ENCODE measurements at places on chromosomes 13 and 19. TPM values are rescaled to one million over a fixed set of nuclear protein-coding genes. Genes with fewer than 3 reads are reported as not detected.

GNG8 gene
- not detected for total RNA-seq

MCEMP1 gene
- not detected for total RNA-seq

DNA sequence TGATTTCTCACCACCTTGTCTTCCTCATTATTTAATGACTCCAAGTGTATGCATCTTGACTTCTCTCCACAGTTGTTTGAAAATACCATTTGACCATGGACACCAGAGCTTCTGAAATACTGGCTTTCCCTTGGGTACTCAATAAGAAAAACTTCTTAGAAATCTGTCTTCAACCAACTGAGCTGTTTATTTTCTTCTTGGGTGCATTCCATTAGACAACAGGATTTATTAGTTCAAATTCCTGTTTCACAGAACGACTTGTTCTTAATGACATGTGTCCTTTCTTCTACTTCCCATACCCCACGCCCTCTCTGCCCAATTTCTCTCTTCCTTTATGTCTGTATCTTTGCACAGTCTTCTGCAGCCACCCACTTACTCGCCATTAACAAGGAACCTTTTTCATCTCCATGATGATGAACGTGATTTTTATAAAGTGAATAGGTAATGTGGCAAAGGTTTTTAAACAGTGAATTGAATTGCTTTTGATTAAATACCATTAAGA lies 11.3 kb upstream of the ITM2B start:
- DNase-seq: no peak

- DNase-seq: no peak
Measured at GRCh38 chr19:2532252-2533071, 56.5 kb downstream of the GADD45B start.

DNA sequence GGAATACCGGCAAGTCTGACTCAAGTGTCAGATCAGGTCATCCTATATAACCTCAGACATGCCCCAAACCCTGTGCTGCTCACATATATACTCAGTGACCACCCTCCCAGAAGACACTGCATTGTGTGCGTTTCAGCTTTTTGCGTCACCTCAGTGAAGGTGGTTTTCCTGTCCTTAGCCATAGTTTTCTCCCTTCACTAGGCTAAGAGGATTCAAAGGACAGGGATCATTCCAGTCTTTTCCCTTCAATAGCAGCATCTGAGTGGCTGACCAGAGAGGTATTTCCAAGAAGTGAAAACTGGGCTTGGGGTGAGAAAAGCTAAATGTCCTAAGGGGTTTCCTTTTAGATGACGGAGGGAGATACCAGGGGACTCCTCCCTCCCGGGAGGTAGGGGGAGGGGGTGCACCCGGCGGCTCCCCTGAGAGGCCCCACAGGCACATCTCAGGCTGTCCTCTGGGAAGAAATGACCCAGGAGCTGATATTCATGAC lies 12.7 kb upstream of the OR10H1 start:
- DNase-seq: no peak

DNA sequence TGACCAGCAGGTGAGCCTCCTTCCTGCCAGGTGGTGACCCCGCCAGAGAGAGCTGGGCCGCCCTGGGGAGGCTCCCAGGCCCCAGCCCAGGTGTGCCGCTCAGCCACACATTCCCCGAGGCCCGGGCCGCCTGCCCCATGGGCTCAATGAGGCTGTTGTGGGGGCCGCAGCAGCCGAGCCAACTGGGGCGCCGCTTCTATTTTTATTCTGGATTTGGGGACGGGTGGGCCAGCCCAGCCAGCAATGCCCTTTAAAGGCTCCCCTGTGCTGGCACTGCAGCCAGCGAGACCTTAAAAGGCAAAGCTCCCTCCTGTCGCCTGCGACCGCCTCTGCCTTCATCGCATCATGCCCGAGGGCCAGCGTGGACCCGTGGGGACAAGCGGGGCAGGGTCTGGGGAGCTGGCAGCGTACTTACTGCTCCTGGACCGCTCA lies 17.7 kb upstream of the CRTC1 start:
- no peak for DNase-seq

DNA sequence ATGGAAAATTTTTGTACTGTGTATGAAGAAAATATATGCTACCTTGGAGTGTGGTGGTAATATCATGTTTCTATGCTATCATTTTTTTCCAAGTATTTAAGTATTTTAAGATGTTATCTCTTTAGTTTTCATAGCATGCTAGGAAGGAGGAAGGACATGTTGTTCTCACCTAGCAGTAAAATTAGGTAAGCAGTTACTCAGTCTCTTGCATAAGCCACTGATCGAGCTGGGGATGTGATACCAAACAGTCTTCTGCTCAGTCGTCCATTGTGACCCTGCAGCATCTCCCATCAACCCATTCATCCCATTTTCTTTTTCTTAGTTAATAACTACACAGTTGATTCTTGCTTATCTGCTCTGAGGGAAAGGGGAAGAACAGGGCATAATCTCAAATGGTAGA lies 130.6 kb downstream of the KLF5 start:
- DNase-seq: no peak

DNA sequence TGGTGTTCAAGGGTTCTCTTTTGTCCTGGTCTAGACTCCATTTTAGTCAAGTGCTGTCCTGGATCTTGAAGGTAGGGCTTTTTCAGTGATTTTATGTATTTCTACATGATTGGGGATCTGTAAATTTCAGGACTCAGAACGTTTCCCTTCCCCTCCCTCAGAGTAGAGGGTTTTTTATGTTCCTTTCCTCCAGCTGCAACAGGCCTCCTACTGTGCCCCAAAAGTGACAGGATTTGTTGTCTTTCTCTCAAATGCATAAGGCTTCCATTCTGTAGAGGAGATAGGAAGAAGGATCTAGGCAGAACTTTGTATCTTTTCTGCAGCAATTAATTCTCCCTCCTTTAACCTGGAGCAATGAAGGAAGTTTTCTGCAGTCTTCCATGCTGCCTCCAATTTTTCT lies 251.3 kb downstream of the MAB21L1 start:
- DNase-seq: no peak

APC2 gene
- total RNA-seq: 3.5 TPM

- no peak for DNase-seq
Measured at GRCh38 chr13:21583478-21583877, 20.5 kb downstream of the MICU2 start.

DNA sequence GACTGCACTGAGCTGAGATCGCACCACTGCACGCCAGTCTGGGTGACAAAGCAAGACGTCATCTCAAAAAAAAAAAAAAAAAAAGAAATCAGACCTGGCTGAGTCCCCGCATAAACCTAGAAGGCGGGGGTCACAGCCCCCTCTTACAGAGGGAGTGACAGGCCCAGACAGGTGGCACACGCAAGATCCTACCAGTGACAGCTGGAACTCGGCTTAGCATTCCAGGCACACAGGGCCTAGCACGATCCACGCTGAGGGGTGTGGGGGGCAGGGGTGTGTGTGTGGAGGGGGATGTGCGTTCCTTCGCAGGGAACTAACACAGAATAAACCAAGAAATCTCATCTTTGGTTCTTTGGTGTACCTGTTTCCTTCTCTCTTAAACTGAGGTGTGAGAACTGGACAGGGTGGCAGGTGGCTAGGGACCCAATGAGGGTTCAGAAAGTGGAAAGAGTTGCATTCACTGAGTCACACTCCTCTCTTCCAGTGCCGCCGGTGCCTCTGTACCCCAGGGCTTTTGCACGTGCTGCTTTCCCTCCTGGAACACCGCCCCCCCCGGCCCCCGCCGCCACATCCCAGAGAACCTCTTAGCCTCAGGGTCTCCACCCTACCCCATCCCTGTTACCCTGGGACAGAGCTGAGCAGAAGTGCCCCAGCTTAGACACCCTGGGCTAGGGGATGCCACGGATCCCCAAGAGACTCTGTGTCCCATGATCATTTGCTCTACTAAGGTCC lies 5.0 kb downstream of the SGTA start:
- no peak for DNase-seq

- DNase-seq: no peak
Measured at GRCh38 chr19:4378886-4379285, 21.5 kb downstream of the SH3GL1 start.

ZNF541 gene
- not detected for total RNA-seq

DNA sequence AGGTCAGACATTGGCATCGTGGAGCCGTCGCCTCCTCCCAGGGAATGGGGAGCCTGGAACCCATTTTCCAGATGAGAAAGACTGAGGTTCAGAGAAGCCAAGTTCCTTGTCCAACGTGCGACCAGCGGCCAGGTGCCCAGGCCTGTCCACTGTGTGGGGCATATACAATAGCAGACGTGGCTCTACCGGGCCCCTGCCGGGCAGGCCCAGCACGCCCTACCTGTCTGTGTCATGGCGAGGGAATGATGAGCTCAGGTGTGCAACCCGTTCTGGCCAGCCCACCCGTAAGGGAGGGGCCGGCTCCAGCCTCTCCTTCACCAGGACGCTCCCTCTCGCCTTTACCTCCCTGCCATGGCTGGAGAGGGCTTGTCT lies 837 bp downstream of the GNA15 start:
- DNase-seq: no peak

GRCh38 chr13:40376867-40377535 lies 289.4 kb downstream of the FOXO1 start:
- DNase-seq: peak; percentile 34

DNA sequence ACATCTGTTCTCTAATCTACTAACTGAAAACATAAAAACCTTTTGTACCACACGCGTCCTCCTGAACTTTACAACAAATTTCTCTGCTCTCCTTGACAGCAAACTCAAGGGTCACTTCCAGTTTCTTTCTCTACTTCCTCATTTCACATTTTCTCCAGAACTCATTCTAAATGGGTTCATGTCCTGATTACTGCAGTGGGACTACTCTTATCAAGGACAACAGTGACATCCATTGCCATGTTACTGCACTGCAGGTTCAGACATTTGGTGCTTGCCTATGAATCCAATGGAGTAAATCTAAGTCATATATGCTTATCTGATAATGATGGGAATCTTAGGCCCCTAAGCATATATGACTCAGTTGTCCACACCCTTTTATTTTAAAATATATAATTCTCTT lies 35.3 kb downstream of the FPR3 start:
- no peak for DNase-seq

- DNase-seq: no peak
Measured at GRCh38 chr19:43518051-43518450, 8.9 kb downstream of the ETHE1 start.

RGCC gene
- total RNA-seq: 522 TPM

DNA sequence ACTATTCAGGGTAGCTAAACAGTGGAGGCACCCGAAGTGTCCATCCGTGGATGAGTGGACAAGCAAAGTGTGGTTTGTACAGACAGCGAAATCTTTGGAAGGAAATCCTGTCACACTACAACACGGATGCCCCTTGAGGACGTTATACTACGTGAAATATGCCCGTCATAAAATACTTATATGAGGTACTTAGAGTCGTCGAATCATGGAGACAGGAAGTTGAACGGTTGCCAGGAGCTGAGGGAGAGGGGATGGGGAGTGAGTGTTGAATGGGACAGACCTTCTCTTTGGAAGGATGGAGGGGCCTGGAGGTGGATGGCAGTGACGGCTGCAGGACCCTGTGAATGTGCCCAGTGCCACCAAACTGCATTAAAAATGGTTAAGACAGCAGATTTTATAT lies 11.6 kb downstream of the ATP4B start:
- DNase-seq: no peak

CLEC11A gene
- total RNA-seq: 5.6 TPM

- no peak for DNase-seq
Measured at GRCh38 chr13:24194447-24194846, 33.9 kb downstream of the SPATA13 start.

DNA sequence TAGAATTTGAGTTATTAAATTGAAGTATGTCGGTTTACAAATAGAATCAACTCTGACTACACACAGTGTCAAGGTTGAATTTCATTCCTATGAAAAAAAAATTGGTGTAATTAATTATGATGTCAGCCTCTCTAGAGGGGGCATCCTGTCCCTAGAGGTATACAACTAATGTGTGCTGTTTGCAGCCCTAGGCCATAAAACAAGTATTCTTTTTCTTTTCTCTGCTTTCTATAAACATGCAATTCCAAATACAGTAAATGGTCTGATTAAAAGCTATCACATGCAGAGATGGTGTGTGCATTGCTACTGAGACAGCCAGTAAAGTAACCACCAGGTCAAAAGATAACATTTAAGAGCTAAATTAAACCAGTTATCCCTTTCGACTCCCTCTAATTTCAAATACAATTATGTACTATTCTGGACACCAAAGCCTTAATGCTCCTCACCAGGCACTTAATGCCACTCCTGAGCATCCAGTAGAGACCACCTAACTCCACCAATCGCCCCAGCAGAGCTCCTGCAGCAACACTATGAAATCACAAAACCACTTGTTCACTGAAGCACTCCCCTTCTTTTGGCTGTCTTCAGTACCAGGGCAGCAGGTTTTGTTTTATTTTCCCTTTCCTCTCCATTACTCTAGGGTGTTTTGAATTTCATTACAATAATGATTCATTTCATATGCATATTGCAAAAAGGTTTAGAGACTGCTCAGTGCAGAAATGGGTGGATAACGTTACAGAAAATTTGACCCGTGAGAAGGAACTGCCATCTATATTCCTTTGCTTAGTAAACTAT lies 426.9 kb downstream of the PCDH9 start:
- no peak for DNase-seq

DNA sequence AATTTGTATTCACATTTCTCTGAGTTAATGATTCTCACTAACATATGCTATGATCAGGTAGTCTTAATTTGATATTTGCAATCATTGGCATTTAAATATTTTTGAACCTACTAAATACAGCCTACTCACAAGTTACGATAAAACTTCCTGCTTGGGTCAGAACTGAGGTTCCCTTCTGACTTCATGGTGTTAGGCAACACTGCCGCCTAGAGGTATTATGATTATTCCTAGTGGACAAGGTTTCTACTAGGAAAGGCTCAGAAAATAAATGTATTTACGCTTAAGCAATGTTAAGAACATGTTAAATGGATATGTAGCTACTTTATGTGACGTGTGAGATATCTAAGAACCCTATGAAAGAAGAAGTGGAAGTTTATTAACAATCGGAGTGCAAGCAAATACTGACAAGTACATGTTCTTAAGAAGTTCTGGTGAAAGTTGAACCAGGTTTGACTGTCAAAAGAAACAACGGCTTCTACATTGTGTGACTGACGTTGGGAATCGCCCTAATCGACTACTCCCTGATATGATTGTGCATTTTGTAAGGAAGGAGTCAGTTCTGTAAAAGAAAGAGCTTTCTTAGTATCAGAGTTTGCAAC lies 1395.8 kb downstream of the SLITRK5 start:
- no peak for DNase-seq

GRCh38 chr13:43564952-43565351 lies 221.8 kb downstream of the ENOX1 start:
- DNase-seq: no peak

GRCh38 chr13:35485424-35485823 lies 8.9 kb upstream of the MAB21L1 start:
- DNase-seq: no peak

Measured in uterus (tissue), 4 donors.